ENCODE measurements at places on chromosomes 1 and 21.

GRCh38 chr1:212484701-212485570 is 52.2 kb downstream of the NENF start:
- DNase-seq = no peak

DNA sequence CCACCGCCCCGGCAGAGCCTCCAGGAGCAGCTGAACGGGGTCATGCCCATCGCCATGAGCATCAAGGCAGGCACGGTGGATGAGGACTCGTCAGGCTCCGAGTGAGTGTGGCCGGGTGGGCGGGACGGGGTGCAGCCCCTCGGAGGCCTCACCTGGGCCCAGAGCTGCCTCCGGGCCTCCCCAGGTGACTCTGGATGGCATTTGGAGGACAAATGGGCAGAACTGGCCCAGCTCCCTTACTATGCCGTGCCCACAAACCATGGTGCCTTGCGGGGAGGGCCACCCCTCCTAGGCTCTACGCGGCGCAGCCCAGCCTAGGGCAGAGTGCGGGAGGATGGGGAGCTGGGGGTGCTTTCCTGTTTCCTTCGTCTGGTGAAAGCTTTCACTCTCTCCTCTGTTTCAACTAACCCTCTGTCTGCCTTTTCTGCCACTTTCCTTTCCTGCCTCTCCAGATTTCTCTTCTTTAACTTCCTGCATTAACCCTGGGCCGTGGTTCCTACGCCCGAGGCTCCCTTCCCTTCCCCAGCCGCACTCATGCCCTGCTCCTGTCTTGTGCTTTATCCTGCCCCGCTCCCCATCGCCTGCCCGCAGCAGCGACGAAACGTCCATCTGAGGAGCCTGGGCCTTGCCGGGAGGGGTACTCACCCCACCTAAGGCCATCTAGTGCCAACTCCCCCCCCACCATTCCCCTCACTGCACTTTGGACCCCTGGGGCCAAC is 9.2 kb downstream of the PSRC1 start:
- DNase-seq = no peak

DNA sequence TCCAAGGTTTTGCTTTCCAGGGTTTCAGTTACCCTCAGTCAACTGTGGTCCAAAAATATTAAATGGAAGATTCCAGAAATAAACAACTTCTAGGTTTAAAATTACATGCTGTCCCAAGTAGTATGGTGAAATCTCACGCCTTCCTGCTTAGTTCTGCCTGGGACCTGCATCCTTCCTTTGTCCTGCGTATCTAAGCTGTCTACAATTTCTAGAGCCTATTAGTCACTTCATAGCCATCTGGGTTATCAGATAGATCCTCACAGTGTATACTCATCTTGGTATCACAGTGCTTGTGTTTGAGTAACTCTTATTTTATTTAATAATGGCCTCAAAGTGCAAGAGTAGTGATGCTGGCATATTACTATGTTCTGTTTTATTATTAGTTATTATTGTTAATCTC is 157.7 kb downstream of the ROR1 start:
- no peak for DNase-seq

GRCh38 chr1:67371681-67372080 is 58.5 kb downstream of the SERBP1 start:
- no peak for DNase-seq

- no peak for DNase-seq
Observed at GRCh38 chr1:169933984-169934725, 40.5 kb upstream of the SCYL3 start.

DNA sequence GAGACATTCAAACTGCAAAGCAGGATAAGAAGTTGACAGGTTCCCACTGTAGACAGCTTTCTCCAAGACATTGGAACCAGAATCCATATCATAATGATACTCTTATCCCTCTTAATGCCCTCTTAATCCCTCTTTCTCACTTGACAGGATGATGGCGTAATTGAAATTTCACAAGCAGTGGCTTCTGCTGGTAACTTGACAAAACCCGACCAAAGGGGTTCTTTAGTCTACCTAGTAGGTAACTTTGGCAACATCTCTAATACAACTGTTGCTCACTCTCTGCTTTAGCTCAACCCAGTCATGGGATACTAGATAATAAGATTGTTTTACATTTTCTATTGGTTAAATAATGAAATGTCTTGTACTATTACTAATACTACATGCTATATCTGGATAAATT is 34.7 kb downstream of the S100A10 start:
- no peak for DNase-seq

DNA sequence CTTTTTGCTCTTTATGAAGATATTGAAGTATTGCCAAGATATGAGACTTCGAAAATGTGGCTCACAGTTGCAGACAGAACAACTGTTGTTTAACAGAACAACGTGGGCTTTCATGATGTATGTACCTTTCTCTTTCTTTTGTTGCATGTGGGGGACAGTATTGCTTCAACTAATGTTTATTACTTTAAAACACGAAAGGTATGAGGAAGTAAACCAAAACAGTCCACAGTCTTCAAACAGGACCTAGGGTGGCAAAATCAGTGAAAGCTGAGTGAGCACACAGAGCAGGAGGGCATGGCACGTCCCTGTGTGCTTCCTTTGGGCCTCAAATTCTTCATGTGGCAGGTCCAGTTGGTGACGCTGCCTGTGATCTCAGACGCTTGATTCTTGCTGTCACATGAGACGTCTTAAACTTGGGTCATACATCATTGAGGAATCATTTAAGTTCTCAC is 7.8 kb upstream of the CHAF1B start:
- DNase-seq = no peak

DNA sequence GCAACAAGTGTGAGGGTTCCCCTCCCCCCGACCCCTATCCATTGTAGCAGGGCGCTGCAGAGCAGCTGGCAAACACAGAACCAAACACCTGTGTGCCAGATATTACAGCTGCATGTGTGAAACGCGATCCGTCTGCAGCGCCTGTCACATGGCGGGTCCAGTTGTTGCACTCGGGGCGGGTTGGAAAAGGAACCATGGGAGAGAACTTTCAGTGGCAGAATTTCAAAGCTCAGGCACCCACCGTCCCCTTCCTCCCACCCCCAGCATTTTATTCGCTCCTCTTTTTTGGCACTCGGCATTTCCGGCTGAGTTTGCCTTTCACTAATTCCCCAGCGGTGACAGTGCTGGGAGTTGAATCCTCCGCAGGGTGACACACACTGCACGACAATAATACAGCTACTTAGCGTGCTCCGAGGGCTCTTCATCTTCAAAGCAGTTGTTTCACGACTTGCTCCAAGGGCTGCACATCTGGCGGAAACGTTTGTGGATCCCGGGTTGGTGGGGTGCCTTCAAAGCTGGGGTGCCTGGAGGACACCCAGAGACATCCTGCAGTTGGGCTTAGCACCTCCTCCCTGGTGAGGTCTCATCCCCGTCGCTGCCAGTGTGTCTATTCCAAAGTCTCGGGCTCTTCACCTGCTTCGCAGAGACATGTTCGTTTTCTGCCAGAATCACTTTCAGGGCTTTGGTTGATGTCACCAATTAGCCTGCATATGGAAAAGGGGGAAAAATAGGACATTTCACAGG is 180.7 kb downstream of the ZBTB18 start:
- no peak for DNase-seq

DNA sequence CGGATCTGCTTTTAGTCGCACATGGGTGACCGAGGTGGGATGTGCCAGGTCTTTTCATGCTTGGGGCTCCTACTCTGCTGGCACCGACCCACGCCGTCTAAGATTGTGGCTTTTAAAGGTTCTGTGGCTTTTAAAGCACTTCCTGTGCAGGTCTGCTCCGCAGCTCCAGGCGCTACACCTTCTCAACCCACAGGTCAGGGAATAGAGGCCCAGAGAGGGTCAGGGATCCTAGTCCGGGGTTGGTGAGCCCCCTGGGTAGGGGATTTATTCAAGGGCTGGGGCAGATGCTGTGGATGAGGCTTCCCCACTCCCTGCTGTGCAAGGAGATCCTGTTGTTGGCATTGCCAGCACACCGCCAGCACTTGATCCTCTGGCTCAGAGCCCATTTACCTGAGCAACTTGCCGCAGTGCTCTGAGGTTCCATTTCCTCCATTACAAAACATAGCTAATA is 212.8 kb upstream of the RAB4A start:
- DNase-seq = peak; percentile 32

- DNase-seq = no peak
Observed at GRCh38 chr1:46479744-46480350, 9.8 kb upstream of the DMBX1 start.

DNA sequence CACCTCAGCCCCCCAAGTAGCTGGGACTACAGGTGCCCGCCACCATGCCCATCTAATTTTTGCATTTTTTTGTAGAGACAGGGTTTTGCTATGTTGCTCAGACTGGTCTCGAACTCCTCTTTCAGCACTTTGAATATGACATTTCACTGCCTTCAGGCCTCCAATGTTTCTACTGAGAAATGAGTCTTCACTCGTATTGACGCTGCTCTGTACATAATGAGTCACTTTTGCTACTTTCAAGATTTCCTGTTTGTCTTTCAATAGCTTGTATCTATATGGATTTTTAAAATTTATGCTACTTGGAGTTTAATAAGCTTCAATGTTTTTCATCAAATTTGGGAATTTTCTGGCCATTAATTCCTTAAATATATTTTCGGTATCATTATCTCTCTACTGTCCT is 64.7 kb downstream of the GORAB start:
- DNase-seq = no peak

DNA sequence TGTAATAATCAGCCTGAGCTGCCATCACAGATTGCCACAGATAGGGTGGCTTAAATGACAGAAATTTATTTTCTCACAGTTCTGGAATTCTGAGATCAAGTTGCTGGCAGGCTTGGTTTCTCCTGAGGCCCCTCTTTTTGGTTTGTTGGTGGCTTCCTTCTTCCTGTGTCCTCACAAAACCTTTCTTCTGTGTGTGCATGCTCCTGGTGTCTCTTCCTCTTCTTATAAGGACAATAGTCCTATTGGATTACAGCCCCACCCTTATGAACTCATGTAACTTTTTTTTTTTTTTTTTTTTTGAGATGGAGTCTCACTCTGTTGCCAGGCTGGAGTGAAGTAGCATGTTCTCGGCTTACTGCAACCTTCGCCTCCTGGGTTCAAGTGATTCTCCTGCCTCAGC is 41.0 kb upstream of the F3 start:
- no peak for DNase-seq

GRCh38 chr1:228289239-228289849 is 81.5 kb downstream of the OBSCN start:
- no peak for DNase-seq

- DNase-seq = no peak
Observed at GRCh38 chr1:27074175-27074780, 61.6 kb upstream of the TENT5B start.

DNA sequence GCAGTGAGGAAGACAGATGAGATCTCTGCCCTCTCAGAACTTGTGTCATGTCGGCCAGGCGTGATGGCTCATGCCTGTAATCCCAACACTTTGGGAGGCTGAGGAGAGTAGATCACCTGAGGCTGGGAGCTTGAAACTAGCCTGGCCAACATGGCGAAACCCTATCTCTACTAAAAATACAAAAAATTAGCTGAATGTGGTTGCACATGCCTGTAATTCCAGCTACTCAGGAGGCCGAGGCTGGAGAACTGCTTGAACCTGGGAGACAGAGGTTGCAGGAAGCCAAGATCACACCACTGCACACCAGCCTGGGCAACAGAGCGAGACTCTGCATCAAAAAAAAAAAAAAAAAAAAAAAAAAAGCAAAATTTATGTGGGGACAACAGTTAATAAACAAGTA is 40.9 kb upstream of the RALGPS2 start:
- DNase-seq = no peak

DNA sequence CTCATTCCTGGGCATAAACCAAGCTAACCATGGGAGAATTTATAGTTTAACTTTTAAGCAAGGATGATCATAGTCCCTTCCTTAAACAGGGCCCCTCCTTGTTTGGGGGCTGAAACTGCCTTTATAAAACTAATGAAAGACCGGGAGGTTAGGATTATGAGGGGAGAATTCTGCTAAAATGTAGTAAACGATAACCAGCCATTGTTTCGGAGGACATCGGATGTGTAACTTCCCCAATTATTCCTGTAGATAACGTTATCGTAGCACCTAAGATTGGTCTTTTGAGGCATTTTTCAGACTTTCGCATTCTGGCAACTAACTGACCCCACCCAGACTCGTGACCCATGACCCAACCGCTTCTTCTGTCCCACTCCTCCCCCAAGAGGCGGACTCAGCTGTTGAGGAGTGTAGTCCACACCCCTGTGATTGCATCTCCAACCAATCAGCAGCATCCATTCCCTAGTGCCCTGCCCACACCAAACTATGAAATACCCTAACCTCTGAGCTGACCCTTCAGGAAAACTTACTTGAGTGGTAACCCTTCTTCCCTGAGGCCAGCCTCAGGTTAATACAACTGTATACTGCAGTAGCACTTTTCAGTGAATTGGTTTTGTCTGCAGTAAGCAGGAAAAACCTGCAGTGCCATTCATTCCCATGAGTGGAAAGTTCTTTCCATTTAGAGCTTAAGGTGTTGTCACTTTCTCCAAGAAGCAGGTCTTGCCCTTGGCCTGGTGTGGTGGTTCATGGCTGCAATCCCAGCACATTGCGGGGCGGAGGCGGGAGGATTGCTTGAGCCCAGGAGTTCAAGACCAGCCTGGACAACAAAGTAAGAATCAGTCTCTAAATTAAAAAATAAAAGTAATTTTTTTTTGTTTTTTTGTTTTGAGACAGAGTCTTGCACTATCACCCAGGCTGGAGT is 823 bp upstream of the SYF2 start:
- DNase-seq = no peak

DNA sequence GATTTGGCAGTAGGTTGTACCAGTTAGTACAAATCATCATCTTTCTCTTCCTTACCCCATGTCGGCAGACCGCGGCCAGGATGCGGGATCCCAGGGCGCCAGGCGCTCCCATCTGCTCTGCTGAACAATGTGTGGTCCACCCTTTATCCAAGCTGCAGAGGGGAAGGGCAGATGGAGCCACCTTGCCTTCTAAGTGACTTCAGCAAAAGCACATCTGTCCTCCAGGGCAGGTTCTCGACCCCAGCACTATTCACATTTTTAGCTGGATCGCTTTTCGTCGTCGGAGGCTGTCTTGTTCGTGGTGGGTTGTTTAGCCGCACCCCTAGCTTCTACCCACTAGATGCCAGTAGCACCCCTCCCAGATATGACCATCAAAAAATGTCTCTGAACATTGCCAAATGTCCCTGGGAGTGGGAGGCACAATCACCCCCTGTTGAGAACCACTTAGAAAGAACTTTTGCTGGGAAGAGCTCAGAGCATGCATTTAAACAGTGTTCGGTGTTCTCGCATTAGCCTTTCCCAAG is 58.1 kb upstream of the SIM2 start:
- DNase-seq = no peak

- DNase-seq = no peak
Observed at GRCh38 chr1:114201486-114201885, 47.8 kb upstream of the SYT6 start.

GRCh38 chr1:169610858-169611257 is 19.1 kb downstream of the SELP start:
- no peak for DNase-seq

- no peak for DNase-seq
Observed at GRCh38 chr1:52542085-52542688, 10.7 kb downstream of the TUT4 start.

- no peak for DNase-seq
Observed at GRCh38 chr1:151997284-151997570, 3.6 kb upstream of the S100A10 start.

All from stimulated activated CD8-positive, alpha-beta memory T cell treated with anti-CD3 and anti-CD28 coated beads, Interleukin-15, amount 100 ng/mL, for 4 hours (primary cell).